ENCODE measurements at places on chromosomes 7 and 10. TPM values are rescaled to one million over a fixed set of nuclear protein-coding genes. Genes with fewer than 3 reads are reported as not detected.

- no peak for DNase-seq
Observed at GRCh38 chr7:22666732-22667131, 60.3 kb upstream of the IL6 start.

ADCYAP1R1 gene
- total RNA-seq: not detected

DNA sequence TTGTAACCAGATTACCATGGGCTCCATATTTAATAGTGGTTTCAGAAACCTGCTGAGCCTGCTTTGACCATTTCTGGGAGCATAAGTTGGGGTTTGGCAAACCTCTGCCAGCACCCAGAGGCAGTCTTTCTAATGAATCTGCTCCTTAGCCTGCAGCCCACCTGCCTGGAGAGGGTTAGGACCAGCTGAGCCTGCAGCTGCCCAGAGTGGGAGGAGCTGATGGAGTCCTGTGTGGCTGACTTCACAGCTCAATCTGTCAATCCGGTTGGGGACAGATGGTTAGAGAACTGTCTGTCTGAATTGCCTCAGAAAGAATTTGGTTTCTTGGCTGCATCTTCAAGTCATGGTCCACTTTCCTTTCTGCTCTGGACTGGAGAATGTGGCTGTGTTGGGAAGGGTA is 444.6 kb downstream of the NRG3 start:
- no peak for DNase-seq

DNA sequence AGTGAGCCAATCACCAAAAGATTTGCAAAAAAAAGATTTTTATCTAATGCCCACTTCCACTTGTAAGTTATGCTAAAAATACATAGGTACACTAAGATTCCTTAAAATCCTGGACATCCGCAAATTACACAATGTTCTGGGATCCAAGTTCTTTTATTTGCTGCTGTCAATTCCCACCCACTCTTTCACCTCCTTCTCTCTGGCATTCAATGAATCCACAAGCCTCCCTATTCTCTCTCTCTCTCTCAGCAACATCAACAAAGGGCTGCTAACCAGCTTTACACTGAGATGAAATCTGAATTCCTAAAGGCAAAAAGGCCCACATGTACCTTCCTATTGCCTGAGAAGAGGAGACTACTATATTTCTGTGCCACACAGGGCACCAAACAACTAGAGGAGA is 99.9 kb downstream of the ARMH3 start:
- no peak for DNase-seq

DNA sequence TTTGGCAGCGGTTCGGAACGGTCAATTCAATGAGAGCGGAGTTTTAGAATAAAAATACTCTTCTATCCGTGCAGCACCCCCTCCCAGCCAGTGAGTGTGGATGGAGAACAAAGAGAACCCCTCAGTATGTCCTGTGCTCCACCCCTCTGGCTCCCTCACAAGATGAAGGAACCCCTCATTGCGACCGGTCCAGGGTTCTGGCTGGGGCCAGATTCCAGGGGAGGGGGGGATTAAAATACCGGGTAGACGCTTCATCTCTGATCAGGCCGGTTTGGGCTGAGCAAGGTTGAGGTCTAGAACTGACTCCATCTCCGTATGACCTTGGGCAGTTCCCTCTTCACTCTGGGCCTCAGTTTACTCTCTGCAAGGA is 5.9 kb downstream of the CYP26C1 start:
- no peak for DNase-seq

LAMTOR4 gene
- total RNA-seq: 172 TPM

DOCK4 gene
- 0.25 TPM for total RNA-seq

DNA sequence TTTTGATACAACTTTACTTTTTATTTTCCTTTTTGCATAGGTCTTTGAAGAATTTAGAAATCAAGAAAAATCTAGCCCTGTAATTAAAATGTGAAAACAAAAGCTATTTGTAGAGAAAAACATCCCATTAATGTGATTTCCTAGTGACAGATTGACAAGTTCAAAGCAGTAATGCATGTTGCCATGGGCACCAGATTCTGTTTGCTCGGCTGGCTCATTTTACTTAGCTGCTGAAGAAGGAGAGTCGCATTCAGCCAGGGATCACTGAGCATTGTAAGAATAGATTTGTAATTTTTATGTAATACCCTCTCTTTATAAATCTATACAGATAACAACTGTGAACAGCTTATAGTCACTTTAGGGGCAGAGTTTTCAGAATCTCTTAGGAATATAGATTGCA is 28.5 kb downstream of the DNAJB9 start:
- DNase-seq: no peak

DNA sequence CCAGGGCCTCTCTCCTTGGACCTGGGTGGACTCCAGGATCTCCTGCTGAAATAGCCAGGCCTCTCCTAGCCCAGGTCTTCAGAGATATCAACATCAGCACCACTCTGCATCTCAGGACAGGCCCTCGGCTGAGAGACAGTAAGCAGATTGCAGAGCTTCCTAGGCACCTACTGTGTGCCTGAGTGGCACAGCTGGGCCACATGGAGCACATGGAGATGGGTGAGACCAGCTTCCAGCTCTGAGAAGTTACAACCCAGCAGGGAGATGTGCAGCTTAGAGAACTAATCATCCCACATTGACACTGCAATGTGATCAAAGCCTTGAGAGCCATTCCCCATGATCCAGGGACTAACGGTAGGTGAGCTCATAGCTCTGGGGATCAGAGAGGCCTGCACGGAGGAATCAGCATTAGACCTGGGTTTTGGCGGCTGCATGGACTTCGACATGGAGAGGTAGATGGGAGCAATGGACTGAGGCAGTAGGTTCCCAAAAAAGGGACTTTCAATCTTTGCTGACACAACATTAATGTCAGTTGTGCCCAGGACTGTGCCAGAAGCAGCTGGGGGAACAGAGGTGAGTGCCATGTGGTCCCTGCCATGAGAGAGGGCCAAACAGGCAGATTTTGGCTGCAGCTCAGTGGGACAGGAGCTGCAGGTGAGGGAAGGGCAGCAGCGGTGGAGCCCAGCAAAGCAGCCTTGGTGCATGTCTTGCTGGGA is 76.0 kb upstream of the LEP start:
- no peak for DNase-seq

DNA sequence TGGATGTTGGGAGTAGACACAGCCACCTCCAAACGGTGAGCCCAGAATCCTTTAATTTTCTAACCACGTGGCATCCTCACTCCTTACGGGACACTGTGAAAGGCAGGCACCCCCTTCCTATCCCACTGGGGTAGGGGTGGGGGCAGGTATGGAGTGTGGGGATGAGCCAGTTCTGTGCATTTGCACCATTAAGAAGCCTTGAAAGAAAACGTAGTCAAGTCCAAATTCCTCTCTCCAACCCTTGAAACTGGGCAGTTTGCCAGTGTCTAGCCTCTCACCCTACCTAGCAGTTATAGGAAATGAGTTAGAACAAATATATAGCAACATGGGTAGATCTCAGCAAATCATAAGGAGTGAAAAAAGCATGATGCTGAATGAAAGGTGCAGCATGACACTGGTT is 92.4 kb upstream of the LEP start:
- DNase-seq: no peak

DNA sequence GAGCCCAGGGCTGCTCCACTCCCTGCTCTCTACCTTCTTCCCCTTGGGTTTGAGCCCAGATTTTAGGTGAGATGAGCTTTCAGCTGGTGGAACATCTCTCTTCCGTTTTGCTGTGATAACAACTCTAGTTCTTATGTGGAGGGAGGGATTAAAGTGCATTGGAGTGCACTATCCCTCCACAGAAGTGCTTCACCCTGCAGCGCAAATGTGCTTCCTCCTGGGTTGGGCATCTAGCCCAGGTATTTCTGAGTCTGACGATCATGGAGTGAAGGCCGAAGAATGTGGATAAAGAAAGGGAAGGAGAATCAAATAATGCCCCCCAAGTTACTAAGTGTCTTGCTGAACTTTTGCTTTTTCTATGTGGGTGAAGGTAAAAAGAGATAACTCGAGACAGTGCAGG is 157.4 kb downstream of the CACNB2 start:
- DNase-seq: no peak

DNA sequence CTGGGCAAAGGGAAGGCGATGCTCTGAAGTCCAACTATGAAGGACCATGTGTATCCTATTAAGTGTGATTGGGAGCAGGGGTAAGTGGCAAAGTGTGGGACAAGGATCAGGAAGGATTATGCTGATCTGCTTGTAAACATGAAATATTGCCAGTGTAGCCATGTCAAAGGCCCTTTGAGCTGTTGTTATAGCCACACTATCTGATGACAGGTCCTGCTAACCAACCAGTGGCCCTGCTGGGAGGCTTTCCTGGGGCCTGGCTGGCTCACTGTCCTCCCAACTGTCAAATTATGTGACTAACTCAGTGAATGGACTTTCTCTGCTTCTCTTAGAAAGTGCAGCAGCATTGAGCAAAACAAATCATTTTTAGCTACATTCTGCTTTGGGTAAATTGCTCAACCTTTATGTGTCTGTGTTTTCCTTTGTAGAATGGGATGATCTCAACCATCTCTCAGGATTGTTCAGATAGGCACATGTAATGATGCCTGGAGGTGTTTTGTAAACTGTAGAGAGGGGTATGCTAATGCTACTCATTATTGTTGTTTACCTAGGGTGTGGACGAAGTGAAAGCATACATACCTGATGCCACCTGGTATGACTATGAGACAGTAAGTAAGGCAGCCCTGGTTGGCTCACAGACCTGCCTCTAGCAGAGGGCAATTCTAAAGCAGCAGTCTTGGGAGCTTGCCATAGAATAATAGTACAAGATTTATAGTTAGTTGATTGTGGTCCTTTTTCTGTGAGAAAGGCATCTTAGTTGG is 47.4 kb downstream of the MGAM2 start:
- no peak for DNase-seq

DNA sequence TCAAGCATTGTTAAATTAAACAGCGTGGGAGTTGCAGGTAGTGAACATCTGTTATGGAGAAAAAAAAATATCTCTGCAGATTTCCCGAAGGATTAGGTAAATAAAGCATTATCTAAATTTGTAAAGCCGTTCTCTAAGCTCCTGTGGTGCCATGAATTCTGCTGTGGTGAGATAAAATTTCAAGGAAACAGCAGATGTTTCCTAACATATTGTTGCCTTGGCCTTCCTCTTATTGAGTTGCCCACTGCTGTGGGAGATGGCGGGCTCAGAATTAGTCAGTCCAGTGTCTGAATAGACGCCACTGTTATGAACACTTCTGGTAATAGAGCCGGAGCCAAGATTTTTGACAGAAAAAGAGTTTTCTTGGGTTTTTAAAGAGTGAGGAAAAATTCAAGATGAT is 82.6 kb upstream of the ELMO1 start:
- no peak for DNase-seq

DNA sequence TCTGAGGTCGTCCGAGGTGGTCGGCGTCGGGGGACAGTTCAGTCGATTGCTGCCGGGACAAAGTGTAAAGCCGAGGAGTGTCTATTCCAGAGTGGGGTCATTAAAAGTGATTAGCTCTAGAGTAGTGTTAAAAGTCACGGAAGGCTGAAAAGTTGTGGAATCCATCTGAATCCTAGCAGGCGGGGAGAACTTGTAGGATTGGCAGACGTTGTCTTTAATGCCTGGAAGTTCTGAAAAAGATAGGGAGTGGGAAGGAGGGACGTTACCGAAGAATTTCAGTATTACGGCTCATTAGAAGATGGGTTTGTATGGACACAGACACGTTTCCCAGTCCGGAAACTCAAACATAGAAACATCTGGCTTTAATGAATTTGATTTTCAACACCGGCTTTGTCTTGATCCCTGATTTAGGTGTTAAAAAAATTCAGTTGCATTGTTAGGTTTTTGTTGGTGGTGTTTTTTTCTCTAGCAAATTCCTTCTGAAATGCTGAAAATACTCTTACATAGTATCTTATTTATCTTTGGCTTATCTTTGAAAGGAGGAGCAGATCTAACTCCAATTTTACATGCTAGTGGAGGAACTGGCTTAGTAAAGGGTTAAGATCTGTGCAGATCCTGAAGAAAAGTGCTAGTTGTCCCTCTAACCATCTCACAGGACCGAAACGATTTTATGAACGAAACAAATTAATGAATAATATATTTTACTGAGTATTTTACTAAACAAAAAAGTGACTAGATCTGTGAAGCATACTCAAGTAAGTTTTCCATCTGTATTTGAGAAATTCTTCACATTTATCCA is 900 bp downstream of the MKLN1 start:
- DNase-seq: no peak

PON1 gene
- not detected for total RNA-seq

PNLIPRP3 gene
- not detected for total RNA-seq

GRCh38 chr7:112487457-112488263 is 6.9 kb downstream of the LSMEM1 start:
- DNase-seq: no peak

DNA sequence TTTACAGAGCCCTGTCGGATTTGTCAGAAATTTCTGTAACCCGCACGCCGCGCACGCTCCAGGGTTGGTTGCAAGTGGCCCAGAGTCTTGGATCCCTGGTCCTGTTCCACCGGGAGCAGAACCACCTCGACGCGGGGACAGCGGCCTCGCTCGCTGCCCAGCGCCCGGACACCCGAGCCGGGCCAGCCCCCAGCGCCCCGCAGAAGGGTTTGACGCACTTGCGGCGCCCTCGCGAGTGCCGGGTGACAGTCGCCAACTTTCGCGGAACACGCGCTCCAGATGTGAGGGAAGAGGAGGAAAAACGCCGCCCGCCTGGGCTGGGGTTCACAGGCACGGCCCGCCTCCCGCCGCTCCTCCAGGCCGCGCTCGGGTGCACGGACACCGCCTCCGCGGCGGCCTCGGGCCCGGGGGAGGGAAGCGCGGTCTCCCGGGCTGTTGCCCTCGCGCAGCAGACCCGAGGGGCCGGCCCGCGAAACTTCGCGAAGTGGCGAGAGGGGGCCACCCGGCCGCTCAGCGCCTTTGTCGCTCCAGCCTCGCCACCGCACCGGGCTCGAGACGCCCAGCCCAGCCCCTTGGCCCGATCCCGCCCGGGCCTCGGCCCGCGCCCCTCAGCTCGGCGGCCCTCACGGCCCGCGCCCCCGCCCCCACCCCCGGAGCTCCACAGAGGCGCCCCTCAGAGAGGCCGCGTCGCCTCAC is 514 bp downstream of the RNF216 start:
- peak; percentile 38 for DNase-seq

DNA sequence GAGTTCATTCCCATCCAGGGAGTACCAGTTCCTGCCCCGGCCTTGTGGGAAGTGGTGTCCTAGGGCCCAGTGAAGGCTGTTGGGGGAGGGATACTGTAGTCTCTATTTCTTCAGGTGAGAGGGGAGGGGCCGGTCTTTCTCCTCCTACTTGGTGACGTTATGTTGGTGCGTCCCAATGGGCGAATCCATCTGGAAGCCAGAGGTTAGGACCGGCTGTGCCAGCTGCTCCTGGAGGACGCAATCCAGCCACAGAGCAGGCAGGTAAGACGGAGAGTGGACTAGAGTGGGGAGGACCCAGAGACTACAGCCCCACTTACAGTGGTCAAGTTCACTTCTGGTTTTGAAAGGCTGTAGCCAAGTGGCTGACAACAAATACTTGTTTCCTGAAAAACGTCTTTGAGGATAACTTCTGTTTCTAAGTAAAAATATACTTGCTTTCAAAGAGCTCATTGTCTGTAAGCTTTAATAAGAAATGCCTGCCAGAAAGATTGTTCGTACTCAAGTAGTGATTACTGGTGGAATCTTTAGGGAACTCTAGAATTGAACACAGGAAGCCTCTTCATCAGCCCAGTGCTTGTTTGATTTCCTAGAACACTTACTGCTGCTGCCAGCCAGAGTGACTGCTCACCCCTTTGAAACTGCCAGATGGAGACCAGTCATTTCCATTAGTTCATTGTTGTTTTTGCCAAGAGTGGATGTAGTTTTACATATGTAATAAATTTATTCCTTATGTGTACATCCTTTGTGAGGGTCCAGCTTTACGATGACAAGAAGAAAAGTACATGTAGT is 25.4 kb downstream of the RBM33 start:
- no peak for DNase-seq

DGKI gene
- 0.06 TPM for total RNA-seq

C10orf67 gene
- not detected for total RNA-seq

GRCh38 chr10:93060887-93061593 is 442 bp downstream of the CYP26C1 start:
- DNase-seq: no peak

- DNase-seq: no peak
Observed at GRCh38 chr7:17497136-17497535, 198.7 kb downstream of the AHR start.

Measured in activated CD4-positive, alpha-beta T cell treated with anti-CD3 and anti-CD28 coated beads, Interleukin-2, amount 10 ng/mL, durations not matched to agents 7 days and 5 days (primary cell).